ENCODE measurements at places on chromosomes 3 and 15.

GRCh38 chr3:44066806-44067205, 174.9 kb upstream of the TOPAZ1 start:
- no peak for DNase-seq

- DNase-seq = peak; percentile 81
Observed at GRCh38 chr3:58568572-58569286, 8.5 kb downstream of the FAM107A start.

DNA sequence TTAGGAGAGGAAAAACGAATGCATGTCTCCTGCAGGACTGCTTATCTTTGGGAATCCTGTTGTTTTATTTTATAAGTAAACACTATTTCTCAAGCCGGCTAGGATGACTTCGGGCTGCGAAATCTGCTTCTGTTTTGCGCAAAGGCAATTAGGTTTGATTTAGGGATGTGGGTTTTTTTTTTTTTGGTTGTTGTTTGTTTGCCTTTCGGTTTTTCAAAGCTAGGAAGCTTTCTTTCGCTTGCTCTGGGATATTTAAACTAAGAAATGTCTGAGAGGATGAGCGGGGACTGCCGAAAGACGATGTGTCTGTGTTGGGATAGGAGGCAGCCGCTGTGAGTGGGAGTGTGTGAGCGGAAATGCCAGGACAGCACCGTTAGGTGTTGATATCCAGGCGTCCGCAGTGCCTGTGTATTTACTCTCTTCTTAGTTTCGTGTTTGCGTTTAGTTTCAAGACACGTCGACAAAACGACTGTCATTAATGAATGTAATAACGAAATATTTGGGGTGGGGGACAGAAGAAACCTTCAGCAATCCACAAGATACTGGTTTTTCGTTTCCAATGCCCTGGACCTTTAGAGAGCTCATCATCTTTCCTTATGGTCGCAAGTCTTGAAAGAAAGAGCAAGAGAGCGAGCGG, 604 bp downstream of the ISL2 start:
- DNase-seq = peak; percentile 22

DNA sequence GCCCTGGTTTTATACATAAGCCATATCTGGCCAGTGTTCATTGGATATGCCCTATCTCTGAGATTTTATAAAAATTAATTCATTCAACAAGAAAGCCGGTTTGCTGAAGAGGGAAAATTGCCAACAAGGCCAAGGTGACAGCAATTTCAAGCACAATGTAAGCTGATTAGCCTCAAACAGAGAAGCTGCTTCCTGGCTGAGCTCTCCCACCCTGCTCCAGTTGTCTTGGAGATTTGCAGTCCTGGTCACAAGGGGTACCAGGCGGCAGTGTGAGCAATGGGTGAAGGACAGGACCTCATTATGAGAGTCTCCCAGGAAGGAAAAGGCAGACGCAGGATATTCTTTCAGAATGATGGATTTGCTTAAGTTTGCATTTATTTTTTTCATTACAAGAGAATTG, 5.4 kb upstream of the THSD4 start:
- DNase-seq = no peak

GRCh38 chr3:115085197-115085865, 61.8 kb downstream of the ZBTB20 start:
- peak; percentile 57 for DNase-seq

DNA sequence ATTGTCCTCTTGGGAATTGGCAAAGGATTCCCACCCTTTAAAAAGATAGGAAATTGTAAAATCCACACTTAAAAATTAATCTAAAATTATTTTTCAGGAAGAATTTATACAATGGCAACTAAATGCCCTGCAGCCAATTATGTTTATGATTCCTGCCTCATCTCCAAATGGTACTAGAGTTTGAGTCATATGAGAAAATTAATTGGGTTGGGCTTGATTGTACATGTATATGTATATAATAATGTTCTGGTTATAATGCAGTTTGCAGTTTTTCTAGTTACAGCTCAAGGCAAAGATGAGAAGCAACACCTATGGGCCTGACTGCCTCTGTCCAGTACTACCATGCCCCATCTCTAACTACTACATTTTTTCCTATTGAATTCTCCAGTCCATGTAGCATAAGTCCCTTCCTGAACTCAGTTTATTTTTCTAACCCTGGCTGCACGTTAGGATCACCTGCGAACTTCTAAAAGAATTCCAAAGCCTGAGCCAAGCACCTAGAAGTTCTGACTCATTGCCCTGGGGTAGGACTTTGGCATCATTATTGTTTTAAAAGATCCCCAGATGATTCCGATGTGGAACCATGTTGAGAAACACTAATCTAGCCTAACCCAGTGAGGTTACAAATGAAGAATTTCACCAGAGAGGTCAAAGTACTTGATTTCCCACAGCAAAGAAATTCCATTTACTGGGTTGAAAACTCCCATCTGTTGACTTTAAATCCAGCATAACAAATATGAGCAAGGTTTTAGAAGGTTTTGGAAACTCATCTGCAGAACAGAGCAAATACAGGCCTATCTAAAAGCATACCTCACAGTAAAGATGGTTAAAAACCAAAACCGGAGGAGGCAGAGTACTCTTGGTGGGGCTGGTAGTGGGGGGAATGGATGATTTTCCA, 19.4 kb downstream of the TGFBR2 start:
- no peak for DNase-seq

GRCh38 chr15:83700082-83700481, 46.2 kb downstream of the ADAMTSL3 start:
- DNase-seq = no peak

- DNase-seq = no peak
Observed at GRCh38 chr3:100317912-100318311, 16.6 kb upstream of the NIT2 start.

DNA sequence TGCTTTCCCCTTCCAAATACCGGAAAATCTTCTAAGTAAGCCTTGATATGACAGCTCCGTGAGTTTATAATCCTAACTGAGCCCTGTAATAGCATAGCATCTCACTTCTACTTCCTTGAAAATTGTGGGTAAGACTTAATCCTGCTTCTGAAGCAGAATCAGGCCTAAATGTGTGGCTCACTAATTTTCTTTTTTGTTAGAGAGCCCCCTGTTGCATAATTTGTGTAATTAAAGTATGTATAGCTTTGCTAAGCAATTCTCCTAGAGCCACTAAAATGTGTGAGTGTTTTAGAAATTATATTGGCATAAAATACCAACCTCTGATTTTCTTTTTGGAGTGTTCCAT, 304.4 kb downstream of the FGF12 start:
- DNase-seq = peak; percentile 37

GRCh38 chr3:10946526-10946925, 46.0 kb upstream of the SLC6A1 start:
- no peak for DNase-seq

- no peak for DNase-seq
Observed at GRCh38 chr3:29764041-29764440, 483.2 kb downstream of the RBMS3 start.

DNA sequence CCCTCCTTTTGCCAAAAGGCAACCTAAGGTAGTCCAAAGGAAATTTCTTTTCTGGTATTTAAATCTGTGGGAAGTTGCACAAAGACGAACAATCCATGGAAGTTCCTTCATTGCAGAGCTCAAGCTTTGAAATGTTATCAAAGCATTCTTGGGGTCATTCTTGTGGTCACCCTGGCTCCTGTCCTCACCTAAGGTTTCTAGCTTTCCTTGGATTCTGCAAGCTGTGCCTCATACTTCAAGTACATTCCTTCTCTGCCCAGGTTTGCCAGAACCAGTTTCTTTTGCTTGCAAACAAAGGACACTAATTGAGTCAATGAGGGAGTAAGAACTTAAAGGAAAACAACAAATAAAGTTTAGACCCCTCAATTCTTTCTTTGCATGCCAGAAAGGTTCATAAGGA, 329.8 kb upstream of the PDZRN3 start:
- peak; percentile 34 for DNase-seq

GRCh38 chr3:39202094-39202493, 9.7 kb upstream of the XIRP1 start:
- no peak for DNase-seq

GRCh38 chr3:130876594-130876993, 17.3 kb upstream of the ATP2C1 start:
- DNase-seq = no peak

GRCh38 chr15:31867536-31868442, 162.5 kb upstream of the CHRNA7 start:
- DNase-seq = peak; percentile 81

GRCh38 chr3:63980830-63981498, 42.3 kb downstream of the PSMD6 start:
- no peak for DNase-seq

DNA sequence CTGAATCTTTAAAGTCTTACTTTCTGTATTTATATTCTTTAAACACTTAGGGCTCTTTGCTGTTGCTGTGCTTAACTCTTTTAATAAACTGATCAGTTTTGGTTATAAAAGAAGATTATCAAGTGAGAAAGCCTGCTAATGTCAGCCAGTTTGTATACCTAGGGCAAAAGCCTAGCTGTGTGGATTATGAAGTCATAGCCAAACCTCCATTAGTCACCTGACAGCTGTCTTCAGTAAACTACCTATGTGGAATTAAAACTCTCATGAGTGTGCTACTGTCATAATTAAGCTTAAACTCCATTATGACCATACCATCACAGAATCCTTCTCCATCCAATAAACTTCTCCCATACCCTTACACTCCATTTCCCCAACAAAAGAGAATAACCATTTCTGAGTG, 762.7 kb downstream of the NTRK3 start:
- no peak for DNase-seq

- no peak for DNase-seq
Observed at GRCh38 chr3:11188231-11188630, 33.9 kb downstream of the HRH1 start.

DNA sequence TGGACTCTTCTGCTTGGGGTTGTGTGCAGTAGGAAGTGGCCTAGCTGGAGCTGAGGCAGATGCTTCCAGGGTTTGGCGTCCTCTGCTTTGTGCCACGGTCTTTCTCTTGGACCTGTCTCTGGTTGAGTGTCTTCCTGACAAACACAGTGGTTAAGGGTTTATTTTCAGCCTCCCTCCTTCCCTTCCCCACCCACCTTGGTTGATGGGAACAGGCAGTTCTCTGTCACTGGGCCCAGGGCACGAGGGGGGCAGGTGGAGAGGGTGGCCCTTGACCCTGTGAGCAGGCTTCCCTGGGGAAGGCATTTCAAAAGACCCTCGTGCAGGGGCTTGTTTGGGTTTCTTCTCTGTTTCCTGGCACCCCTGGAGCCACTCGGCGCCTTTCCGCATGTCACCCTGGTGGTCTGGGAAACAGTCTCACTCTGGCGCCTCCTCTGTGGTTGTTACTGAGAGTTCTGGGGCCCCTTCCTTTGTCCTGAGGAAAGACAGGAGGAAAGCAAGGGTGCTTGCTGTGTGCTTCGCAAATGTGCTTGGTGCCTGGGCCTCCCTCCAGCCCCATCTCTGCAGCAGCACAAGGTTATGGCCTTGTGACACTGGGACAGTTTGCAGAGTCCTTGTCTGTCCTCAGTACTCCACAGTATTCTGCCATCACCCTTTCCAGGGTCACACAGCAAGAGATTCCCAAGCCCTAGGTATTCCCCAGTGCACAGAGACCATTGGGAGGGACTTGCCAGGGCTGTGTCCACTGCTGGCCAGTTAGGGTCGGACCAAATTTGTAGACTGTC, 10.3 kb upstream of the STAB1 start:
- DNase-seq = no peak

DNA sequence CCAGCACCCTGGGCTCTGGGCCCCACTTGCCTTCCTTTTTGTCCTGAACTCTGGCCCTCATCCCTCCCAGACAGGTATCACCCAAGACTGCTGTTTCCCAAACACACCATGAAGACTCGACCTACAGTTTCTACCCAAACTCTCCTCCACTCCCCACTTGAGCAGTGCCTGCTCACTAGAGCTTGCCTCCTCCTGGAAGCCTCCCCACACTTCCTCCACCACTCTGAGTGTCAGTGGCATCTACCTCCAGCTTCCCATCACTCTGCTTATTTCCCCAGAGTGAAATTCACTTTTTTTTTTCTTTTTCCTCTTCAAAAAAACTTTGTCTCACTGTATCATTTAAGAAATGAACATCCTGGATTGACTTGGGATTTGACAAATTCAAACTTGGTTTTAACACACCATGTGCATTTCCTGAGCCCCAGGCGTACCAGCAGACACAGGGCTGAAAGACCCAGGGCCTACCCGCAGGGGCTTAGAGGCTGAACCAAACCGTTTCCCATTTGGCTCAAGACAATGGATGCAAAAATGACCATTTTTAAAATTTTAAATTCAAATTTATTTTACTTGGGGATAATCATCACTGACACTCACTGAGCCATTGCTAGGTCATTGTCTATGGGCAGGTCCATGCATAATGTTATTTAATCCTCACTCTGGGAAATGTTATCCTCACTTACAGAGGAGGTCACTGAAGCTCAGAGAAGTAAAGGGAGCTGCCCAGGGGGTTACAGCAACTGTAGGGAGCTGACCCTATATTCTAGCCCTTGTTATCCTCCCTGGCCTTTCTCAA, 62.3 kb downstream of the IQSEC1 start:
- DNase-seq = no peak

GRCh38 chr15:73679180-73679579, 5.0 kb upstream of the CD276 start:
- peak; percentile 57 for DNase-seq

- no peak for DNase-seq
Observed at GRCh38 chr3:179037351-179037750, 34.3 kb downstream of the ZMAT3 start.

- no peak for DNase-seq
Observed at GRCh38 chr15:38745626-38746025, 181.0 kb upstream of the RASGRP1 start.

DNA sequence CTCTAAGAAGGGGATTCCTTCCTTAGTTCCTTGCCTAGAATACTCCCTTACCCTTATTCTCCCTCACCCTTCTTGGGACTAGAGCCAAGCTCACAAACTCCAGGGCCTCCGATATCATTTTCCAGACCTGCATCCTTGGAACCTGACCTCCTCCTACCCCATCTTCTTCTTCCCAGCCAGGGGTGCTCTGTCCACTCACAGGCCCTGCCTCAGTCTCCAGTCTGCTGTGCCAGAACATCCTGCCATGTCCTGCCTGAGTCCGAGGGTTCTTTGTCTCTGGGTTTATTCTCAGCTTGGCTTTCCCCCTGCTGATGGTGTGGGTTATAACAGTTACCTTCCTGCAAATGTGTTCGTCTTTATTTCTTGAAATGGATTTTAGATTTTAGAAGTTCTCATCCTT, 59.9 kb upstream of the MCF2L2 start:
- no peak for DNase-seq

- DNase-seq = no peak
Observed at GRCh38 chr15:44102675-44103254, 92.3 kb downstream of the FRMD5 start.

DNA sequence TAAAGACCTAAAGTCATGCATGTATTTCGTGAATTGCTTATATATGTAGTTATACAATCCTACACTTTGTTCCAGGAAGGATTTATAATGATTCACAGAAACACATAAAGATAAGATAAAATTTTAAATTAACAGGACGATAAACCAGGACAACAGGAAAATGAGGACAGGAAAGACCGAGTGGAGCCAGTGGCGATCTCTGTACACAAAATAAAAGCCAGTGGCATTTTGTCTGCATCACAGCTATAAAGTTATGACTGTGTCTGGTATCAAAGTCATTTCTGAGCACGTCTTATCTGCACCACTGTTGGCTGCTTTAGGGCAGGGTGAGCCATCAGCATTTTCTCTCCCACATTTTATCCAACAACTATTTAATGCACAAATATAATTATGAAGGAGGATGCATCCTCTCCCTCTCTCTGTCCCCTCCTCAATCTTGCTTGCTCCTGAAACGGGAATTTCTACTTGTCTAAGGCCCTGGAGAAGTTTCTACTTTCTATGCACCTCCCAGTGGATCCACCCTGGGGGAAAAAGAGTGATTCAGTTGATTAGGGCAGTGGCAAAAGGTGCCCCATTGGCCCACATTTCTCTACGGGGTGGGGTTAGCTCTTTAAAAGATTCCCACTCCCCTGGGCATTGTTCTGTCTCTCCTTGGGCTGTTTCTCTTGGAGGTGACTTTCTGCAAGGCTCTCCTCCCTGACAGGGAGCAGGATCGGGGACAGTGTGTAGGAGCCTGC, 159.4 kb upstream of the UBE2E1 start:
- no peak for DNase-seq
